ENCODE measurements at places on chromosomes 16 and 17.

- no peak for DNase-seq
Measured at GRCh38 chr17:80153004-80153403, 6.1 kb upstream of the EIF4A3 start.

GRCh38 chr17:29005936-29006511, at the start of gene SEZ6:
Gene SEZ6 (minus strand): TSS chr17:29006033. CDS start chr17:29005869, 164 bp downstream.
- peak; percentile 35 for DNase-seq

GRCh38 chr17:43898446-43898845, 8.9 kb downstream of the MPP2 start:
- DNase-seq: no peak

- DNase-seq: no peak
Measured at GRCh38 chr16:31696968-31697743, 169.5 kb downstream of the AHSP start.

DNA sequence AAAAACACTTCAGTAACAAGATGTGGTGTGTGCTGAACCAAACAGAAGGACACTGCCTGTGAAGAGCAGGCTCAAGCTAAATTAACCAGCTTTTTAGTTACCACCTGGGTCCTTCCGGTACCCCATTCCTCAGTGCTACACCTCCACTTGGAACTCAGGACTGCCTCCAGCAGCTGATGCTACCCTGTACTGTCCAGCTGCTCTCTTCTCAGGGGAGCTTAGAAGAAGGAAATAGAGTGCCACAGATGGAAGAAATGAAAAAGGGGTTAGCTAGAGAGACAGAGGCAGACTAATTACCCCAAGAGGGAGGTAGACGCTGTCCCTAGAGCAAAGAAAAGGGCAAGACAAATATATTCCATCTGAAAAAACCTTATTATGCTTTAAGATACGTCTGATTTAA, 5.7 kb downstream of the MED13 start:
- DNase-seq: no peak

DNA sequence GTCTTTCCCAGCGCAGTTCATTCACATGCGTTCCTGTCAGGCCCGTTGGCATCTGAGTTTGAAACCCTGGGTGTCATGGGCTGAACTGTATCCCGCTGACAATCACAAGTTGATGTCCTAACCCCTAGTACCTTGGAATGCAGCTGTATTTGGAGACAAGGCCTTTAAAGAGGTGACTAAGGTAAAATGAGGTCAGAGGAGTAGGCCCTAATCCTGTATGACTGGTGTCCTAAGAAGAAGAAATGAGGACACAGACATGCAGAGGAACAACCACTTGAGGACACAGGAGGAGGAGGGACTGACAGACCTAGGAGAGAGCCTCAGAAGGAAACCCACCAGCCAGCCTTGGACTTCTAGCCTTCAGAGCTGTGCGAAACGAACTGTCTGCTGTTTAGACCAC, 33.1 kb downstream of the TRPV2 start:
- no peak for DNase-seq

GRCh38 chr16:9647981-9648701, 534.1 kb downstream of the GRIN2A start:
- DNase-seq: no peak

GRCh38 chr17:3828151-3828851, 17.7 kb downstream of the NCBP3 start:
- no peak for DNase-seq

GRCh38 chr17:59753522-59754467, 46.3 kb downstream of the VMP1 start:
- peak; percentile 59 for DNase-seq

DNA sequence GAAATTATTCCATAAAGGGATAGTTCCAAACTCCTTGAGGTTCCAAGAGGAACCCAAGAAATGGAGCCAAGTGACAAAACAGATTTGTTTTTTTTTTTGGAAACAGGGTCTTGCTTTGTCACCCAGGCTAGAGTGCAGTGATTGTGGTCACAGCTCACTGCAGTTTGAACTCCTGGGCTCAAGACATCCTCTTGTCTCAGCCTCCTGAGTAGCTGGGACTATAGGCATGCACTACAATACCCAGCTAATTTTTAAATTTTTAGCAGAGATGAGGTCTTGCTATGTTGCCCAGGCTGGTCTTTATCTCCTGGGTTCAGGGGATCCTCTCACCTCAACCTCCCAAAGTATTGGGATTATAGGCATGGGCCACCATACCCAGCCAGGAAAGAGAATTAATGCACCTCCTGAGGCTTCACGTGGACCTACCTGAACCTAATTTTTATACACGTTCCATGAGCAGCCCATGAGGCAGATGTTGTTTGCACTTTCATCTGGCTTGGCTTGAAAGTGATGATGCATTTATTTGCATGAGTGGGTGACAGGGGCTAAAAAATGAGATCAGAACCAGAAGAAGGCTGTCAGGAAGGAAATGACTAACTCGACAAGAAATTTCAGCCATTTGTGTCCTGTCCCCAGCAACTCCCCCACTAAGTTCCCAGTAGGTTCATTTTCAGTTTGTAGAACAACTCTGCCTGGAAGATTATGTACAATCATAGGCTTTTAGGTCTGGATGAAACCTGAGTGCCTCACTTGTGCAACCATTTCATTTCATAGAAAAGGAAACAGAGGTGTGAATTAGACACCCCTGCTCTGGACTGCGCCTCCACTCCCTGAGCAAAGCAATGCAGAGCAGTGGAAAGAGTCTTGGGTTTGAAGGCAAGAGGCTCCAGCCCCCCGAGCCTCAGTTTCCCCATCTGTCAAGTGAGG, 10.3 kb upstream of the IRF8 start:
- no peak for DNase-seq

GRCh38 chr17:30398328-30399041, 19.8 kb downstream of the CPD start:
- DNase-seq: no peak

- DNase-seq: no peak
Measured at GRCh38 chr16:85252461-85252860, 140.2 kb upstream of the CIBAR2 start.

DNA sequence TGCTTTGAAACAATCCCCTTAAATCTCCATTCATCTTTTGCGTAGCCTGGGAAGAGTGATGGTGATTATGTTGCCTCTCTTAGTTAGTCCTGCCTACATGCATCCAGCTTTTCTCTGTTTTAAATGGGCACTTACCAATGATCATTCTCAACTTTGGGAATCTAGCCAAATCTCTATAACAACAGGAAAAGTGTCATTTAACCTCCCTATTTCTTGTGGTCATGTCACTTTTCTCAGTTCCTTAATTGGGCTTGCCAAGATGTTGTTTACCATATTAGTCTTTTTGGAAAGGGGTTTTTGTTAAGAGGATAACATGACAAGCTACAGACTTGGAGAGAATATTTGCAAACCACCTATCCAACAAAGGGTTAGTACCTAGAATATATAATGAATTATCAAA, 15.6 kb upstream of the CLEC10A start:
- no peak for DNase-seq

DNA sequence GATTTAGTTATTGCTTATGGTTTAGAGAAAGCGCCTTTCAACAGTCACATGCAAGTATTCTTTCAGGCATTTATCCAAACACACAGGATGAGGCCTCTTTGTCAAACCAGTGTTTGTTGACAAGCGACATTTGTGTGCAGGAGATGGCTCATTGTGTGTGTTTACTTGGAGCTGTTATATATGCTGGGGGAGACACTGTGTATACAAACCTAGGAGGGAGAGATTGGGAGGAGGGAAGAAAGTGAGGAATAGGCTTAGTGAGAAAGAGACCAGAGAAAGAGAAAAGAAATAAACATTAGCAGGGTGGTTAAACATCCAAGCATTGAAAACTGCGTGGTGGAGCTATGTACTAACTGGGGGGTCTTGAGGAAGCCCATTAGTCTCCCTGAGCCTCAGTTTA, 437.6 kb downstream of the MAF start:
- DNase-seq: no peak

DNA sequence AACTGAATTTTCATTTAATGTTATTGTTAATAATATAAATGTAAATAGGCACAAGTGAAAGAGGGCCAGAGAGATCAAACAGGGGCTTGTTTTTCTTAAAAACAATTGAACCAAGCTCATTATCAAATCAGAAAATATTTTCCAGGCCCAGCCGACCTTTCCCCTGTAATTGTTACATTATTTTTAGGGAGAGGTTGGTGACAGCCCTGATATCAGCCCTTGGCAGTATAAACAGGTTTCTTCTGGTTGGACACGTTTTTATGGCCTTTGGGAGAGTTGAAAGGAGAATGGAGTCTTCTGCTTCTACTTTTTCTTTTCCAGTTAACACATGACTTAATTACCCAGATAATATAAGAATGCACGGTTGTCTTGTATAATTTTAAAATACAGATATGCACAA, 40.0 kb upstream of the COQ7 start:
- DNase-seq: no peak
